Tibial nerve (tissue), 4 donors: ENCODE measurements at places on chromosomes 7 and 10. TPM values are rescaled to one million over a fixed set of nuclear protein-coding genes. Genes with fewer than 3 reads are reported as not detected.
A peak's percentile ranks its signal among the peaks of the same experiment; 100 is the strongest.

The ATRNL1 gene
- total RNA-seq: 2.0 TPM

- no peak for DNase-seq
Measured at GRCh38 chr7:41448104-41448503, 254.8 kb downstream of the INHBA start.

- no peak for DNase-seq
Measured at GRCh38 chr7:92667816-92668535, 77.8 kb upstream of the FAM133B start.

- peak; percentile 71 for DNase-seq
Measured at GRCh38 chr7:77651575-77652162, 44.6 kb upstream of the RSBN1L start.

GRCh38 chr10:1519391-1519790, 217.9 kb downstream of the ADARB2 start:
- DNase-seq: no peak

DNA sequence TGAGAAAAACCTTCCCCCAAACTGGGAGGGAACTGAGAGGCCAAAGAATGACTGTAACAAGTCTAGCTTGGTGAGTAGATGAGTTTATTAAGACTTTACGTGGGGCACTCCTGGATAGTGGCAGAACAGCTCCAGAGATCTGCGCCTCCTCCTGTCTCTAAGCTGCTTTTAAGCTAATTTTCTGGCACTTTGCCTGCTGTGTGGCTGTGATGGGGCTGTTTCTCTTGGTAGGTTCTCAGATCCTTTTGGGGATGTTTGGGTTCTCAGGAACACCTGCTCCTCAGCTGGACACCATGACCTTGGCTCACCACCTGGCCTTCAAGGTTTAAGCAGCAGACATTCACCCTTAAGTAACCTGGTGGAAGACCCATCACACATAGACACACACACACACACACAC, 68.3 kb downstream of the AKR1E2 start:
- no peak for DNase-seq
